NCI-H2227 treated with DMSO at 0.1 percent for 48 hours (cell line): ENCODE measurements at places on chromosomes 16 and 17.

GRCh38 chr16:10575506-10576130, 4.8 kb downstream of the EMP2 start:
- no peak for DNase-seq

DNA sequence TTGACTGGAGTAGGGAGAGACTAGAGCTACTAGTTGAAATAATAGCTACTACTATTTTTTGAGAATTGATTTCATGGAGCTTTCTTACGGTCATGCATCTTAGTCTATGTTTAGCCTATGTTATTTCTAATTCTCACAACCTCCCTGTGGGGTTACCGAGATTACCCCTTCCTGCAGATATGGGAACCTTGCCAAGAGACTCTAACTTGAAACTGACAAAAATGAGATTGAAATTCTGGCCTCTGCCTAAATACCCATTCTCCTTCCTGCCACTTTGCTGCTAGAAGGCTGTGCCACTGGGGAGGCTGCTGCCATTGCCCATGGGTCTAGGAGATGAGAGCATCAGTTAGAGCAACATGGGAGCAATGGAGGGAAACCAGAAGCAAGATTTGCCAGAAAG, 410.3 kb downstream of the CDH13 start:
- no peak for DNase-seq

- no peak for DNase-seq
These were observed 17.7 kb downstream of the CARD14 start for GRCh38 chr17:80187515-80187941.

- no peak for DNase-seq
These were observed 95.0 kb downstream of the ADCY9 start for GRCh38 chr16:4021070-4021779.

- DNase-seq: no peak
These were observed 13.2 kb upstream of the SPN start for GRCh38 chr16:29649588-29650494.

GRCh38 chr16:1244881-1245280, 4.4 kb downstream of the TPSAB1 start:
- no peak for DNase-seq

GRCh38 chr17:74898376-74898946, 5.0 kb upstream of the FADS6 start:
- no peak for DNase-seq

DNA sequence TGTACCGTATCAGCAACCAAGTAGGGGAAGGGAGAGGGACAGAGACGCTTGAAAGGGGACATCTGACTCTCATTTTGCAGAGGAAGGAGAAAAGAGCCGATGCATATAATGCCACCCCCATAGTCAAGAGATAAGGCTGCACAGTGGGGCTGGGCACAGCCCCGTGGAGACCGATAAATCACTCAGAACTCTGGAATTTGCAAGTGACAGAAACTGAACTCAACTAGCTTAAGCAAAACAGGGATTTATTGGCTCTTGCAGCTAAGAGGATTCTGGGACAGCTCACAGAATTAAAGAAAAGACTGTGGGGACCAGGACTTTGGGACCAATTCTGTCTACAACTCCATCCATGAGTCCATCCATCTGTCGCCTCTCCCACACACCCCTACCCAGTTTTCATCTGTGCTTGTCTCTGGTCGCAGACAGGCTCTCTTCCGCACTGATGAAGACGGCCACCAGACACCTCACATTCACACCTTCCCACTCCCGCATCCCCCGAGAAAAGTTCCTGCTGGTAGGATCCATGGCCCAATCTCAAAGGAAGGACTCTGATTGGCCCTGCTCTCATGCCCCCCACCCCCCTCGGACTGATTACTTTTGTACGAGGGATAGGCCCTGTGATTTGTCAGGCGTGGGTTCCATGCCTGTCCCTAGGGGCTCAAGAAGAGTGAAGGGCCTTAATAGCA, 105.9 kb upstream of the RPL38 start:
- DNase-seq: no peak

GRCh38 chr17:47975189-47975822, 4.4 kb downstream of the CDK5RAP3 start:
- no peak for DNase-seq

DNA sequence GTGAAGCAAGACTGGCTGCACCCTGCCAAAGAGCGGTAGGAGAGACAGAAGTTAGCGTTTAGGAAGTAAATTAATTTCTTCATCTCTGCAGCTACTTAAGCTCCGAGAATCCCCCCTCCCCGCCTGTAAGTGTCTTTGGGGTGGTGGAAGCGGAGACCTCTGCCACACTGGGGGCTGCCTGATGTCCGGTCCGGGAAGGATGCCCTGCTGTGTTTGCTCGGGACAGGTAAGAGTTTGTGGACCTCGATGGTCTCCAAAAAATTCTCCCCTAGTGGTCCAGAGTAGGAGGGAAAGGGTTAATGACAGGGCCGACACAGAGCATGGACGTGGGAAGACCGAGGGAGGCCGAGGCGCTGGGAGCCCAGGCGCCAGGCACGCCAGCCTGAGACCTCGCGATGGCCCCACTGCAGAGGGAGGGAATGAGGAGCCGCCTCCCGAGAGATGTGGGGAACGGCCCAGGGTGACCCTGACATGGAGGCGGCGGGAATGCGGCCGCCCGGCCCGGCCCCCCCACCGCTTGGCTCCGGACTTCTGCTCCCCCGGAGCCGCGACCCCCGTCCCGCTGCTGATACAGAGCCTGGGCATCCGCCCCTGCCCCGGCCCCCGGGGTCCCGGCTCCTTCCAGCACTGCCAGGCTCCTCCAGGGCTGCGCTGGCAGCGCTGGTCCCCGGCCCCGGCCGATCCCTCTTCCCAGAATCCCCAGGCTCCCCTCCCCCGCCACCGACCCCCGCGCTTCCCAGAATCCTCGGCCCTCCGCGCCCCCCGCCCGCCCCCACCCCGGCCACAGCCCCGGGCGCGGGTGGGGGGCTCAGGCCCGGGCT, 680 bp downstream of the ZNF629 start:
- DNase-seq: peak; percentile 21

DNA sequence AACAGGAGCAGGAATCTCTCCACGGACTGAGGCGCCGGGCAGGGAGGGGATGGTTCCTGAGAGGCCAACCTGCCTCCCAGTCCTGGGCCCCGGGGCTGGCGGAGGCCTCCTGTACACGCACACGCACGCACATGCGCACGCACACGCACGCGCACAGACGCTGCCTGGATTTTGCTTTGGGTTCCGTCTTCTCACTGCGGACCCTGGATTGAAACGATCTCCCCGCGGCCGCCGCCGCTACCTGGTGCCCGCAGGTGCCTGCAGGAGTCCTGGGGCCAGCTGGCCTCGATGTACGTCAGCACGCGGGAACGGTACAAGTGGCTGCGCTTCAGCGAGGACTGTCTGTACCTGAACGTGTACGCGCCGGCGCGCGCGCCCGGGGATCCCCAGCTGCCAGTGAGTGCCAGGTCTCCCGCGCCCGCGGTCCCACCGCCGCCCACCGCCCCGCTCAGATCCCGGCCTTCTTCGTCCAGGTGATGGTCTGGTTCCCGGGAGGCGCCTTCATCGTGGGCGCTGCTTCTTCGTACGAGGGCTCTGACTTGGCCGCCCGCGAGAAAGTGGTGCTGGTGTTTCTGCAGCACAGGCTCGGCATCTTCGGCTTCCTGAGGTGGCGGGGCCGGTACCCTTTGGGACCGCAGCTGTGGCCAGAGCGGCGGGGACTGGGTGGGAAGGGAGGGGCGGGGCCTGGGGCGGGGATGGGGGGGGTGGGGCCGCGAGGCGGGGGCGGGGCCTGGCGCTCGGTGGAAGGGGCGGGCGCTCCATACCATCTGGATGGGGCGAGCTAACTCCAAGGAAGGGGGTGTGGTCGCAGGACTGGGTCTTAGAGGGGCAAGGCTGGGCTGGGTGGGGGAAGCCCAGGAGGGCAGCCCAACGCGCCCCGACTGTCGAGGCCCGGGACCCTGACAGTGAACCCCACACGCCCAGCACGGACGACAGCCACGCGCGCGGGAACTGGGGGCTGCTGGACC, 12.3 kb downstream of the CES4A start:
- DNase-seq: peak; percentile 66

GRCh38 chr17:65595071-65595656, 33.7 kb upstream of the AXIN2 start:
- DNase-seq: no peak

- DNase-seq: no peak
These were observed 25.9 kb upstream of the SPNS3 start for GRCh38 chr17:4407851-4408250.

GRCh38 chr17:51685287-51685909, 425.1 kb downstream of the UTP18 start:
- peak; percentile 75 for DNase-seq

DNA sequence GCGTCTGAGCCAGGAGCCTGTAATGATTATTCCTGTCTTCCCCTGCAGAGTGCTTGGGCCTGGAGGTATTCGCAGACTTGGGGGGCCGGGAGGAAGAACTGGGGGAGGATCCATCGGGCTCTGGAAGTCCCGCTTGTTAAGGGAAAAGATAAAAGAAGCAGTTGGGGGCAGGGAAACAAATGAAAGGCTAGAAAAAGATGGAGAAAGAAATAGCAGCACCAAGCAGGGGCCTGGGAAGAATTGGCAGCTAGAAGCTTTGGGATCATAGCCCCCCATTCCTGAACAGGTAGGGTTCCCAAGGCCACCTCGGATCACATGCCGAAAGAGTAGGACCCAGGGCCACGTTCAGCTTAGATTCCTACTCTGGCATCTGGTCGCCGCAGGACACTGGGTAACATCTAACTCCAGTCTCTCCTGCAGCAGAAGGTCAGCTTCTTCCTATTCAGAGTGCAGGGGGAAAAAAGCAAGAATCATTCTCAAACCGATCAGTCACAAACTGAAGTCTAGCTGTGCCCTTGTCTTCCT, 23.6 kb downstream of the ADAM11 start:
- DNase-seq: no peak

- no peak for DNase-seq
These were observed 52.5 kb downstream of the VAT1L start for GRCh38 chr16:77840673-77841501.

- no peak for DNase-seq
These were observed 6.6 kb upstream of the PDP2 start for GRCh38 chr16:66873685-66874055.

DNA sequence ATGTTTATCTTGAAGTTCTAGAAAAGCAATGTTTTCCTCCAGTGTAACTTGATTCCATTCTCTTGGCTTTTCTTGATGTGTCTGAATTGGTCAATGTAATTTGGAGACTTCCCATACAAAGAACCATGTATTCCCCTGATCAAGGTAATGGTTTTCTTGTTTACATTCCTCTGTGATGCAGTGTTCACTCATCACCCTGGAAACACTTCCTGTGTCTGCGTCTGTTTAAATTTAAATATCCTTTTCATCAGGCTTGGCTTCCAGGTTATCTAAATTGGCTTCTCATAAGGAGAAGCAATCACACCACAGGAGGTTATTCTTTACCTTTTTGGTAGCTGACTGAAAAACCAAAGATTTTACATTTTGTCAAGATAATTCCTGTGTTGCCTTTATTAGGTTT, 237.3 kb upstream of the WSCD1 start:
- DNase-seq: no peak

DNA sequence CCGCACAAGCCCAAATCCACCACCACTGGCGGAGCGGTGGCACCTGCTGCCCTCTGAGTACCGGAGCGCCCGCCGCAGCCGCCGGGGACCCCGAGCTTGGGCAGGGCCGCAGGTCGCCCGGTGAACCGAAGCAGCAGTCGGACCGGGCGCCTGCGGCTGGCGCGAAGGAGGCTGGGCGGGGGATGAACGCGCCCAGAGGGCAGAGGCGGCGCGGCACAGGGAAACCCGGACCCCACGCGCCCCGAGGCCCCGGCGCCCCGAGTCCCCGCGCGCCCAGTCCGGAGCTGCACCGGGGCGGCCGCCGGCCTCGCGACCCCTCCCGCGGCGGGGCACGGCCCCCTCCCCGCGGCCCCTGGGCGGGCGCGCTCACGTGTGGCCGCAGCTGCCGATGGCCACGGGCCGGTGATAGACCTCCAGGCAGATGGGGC, 393 bp downstream of the RNF166 start:
- DNase-seq: no peak

DNA sequence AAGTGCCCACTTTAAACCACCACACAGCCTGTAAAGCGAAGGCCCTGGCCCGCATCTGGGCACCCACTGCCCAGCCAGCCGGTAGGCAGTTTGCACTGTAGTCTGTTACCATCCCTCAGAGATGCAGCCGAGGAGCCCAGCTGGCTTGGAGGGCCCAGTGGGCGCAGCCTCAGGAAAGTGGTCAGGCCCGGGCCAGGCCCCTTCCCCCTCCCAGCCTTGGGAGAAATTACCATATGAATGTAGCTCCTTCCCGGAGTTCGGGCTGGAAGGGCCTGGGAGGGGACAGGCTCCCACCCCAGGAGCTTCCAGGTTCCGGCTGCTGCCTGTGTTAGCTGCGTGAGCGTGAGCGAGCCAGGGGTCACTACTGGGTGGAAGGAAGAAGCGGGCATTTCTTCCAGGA, 325.4 kb downstream of the SEC14L1 start:
- peak; percentile 27 for DNase-seq

DNA sequence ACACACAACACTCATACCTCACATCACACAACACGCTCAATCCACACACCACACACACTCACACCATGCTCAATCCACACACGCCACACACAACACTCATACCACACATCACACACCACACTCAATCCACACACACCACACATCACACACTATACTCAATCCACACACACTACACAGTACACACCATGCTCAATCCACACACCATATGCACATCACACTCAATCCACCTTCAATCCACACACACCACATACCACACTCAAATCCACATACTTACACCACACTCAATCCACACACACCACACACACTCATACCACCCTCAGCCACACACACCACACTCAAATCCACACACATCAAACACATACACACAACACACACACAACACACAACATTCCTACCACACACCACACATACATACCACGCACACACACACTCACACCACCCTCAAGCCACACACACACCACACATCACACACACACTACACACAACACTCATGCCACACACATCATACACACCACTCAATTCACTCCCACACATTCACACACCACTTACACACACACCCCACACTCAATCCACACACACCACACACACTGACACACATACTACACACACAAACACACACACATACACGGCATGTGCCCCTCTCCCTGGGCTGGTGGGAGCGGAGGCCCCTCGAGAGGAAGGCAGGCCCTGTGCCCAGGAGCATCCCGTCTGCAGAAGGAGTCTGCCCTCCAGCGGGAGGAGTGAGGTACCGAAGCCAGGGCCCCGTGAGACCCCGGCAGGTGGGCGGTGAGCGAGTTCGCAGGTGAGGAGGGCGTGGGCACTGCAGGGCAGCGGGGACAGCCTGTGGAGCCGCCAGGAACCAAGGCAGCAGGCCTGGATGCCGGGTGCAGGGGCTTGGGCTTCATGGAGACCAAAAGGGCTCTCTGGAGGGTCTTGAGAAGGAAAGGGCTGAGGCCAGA, 33.1 kb upstream of the RPTOR start:
- DNase-seq: no peak

- no peak for DNase-seq
These were observed 1417.9 kb upstream of the GOT2 start for GRCh38 chr16:60151987-60152386.

DNA sequence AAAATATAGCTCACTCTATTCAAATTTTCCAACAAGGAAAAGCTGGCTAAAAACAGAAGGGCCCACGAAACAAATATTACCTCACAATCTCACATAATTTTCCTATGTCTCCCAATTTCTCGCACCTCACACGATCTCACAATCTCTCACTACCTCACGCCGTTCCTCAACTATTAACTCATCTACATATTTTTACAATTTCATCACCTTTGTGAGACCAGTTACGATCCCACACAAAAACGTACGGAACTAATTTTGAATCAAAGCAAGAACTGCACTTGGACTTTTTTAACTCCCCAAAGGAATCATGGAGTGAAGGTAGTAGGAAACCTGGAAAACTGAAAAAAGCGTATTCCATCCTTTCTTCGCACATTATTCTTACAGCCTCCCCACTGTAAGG, 1.1 kb downstream of the CBX1 start:
- DNase-seq: no peak
